Thyroid gland (tissue), 4 donors: ENCODE measurements at places on chromosomes 2 and 18. TPM values are rescaled to one million over a fixed set of nuclear protein-coding genes. Genes with fewer than 3 reads are reported as not detected.

DNA sequence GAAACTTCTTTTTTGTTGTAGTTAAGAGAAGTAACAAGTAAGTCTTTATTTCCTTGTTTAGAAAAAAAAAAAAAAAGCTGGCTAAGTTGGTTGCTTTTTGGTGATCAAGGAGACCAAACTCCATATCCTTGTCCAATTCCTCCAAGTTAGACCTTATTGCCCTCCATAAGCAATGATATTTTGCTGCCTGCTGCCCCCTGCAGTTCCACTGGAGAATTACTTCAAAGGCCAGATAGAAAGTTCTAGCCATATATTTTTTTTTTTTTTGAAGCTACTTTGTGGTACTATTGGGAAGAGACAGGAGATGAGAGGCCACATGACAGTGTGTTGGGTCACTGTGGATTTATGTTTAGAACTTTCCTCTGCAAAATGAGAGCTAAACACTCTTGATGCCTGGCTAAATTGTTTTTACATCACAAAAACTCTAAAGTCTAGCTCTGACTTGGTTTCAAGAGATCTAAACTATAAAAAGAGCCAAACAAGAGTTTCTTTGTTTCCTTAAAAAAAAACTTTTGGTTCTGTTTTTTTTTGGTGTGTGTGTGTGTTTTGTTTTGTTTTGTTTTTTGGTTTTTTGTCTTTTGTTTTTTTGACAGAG is 80.7 kb upstream of the RASGRP3 start:
- H3K36me3 ChIP-seq: no peaks in the 10 kb centered on the region
- no peaks in the 10 kb centered on the region for H3K4me1 ChIP-seq
- peak; percentile 33 for DNase-seq
- no peak overlapping the region for H3K4me3 ChIP-seq
- H3K27me3 ChIP-seq: no peaks in the 10 kb centered on the region

- H3K4me3 ChIP-seq: no peak overlapping the region
- H3K4me1 ChIP-seq: no peaks in the 10 kb centered on the region
- H3K27ac ChIP-seq: no peak overlapping the region
These were observed 94.2 kb upstream of the RAB27B start for GRCh38 chr18:54734059-54734458.

DNA sequence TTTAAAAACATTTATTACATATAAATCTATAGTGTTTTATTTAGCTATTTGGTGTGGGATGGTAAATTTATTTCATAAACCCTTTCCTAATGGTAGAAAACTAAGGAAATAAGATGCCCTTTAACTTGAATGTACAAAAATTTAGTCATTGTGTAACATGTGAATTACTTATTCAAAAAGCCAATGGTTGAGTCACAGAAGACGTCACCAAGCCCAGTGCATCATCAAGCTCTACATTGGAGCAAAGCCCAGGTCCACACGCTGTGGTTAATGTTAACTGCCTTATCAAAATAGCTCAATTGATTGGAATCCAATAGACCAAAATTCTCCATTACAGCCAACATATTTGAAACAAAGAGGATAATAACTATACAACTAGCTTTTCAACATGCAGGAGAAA is 145.5 kb upstream of the LYPD1 start:
- no peaks in the 10 kb centered on the region for H3K4me1 ChIP-seq
- H3K27me3 ChIP-seq: no peaks in the 10 kb centered on the region
- DNase-seq: no peak
- no peak overlapping the region for H3K27ac ChIP-seq

GRCh38 chr18:11050966-11051365 is 98.4 kb downstream of the PIEZO2 start:
- no peaks in the 10 kb centered on the region for H3K27me3 ChIP-seq
- H3K36me3 ChIP-seq: no peaks in the 10 kb centered on the region
- no peaks in the 10 kb centered on the region for H3K4me1 ChIP-seq
- H3K27ac ChIP-seq: no peak overlapping the region
- DNase-seq: no peak
- H3K4me3 ChIP-seq: no peak overlapping the region

DNA sequence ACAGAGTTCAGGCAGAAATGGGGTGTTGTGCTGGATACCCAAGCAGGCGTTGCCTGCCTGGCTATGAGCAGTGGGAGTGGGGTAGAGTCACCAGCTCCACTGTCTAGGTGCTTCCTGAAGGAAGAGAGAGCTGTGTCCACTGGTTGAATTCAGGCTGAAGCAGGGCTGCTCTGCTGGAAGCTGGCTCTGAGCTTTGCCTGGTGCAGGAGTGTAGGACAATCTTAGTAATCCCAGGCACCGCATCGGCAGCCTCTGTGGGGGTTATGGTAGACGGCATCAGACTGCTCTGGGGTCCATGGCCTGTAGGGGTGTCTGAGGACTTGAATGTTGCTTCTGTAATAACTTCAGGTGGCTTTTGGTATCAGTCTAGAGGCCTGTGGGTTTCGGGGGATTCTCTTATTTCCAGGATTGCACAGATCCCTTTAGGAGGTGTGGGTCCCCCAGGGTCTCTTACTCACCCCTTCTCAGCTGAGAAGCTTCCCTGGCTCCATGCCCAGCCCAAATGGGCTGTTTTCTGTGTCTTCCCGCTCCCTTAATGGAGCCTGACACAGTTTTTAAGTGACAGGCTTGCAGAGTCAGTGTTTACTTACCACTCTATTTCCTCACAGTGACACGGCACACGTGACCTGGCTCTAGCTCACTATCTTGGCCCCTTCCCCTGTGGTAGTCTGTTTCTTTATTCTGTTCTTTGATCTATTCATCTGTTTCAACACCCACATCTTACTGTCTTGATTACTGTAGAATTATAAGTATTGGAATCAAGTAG is 644.3 kb downstream of the CBLN2 start:
- no peaks in the 10 kb centered on the region for H3K36me3 ChIP-seq
- H3K27ac ChIP-seq: no peak overlapping the region
- no peak overlapping the region for H3K4me3 ChIP-seq
- DNase-seq: no peak

Gene TTN
- total RNA-seq: 11.3 TPM

Gene KCNS3
- 7.8 TPM for total RNA-seq

DNA sequence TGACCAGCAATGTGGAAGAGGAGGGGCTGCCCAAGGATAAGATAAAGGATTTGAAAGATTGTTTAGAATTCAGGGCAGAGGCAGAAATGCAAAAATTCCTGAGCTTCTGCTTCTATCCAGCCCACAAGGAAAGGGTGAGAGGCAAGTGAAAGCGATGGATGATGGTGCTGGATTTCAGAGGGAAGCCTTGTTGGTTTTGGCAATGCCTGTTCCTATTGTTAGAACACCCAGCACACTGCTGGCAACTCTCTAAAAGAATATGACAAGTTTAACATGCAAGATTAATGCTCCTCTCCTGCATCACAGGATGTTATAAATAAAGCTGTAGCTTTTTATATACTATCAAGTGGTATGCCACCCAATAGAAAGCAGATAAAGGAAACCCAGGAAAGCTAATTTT is 92.6 kb downstream of the ZNF385B start:
- no peak overlapping the region for H3K27ac ChIP-seq
- no peaks in the 10 kb centered on the region for H3K36me3 ChIP-seq
- H3K27me3 ChIP-seq: no peaks in the 10 kb centered on the region
- no peak for DNase-seq
- no peak overlapping the region for H3K4me3 ChIP-seq
- H3K4me1 ChIP-seq: no peaks in the 10 kb centered on the region

DNA sequence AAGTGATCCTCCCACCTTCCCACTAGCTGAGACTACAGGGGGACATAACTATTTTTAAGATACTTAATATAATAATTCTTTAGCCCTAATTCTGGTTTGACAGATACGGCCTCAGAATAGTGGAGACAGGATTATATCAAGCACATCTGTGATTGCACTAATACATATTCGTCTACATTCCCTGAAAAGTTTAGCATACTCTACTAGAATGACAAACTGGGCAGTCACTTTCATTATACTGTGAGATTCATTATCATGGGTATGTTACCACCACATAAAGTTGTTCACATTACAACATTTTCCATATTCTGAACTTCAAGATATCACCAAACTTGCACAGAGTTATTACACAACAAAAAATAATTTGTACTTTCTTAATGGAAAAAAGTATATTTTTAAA is 11.0 kb downstream of the FAM210A start:
- no peak for DNase-seq
- no peak overlapping the region for H3K4me3 ChIP-seq
- peaks cover 3% of the 10 kb centered on the region for H3K4me1 ChIP-seq
- no peaks in the 10 kb centered on the region for H3K27me3 ChIP-seq
- no peaks in the 10 kb centered on the region for H3K36me3 ChIP-seq

GRCh38 chr2:190271783-190272456 is 47.7 kb downstream of the HIBCH start:
- H3K27ac ChIP-seq: no peak overlapping the region
- H3K27me3 ChIP-seq: no peaks in the 10 kb centered on the region
- no peaks in the 10 kb centered on the region for H3K36me3 ChIP-seq
- no peak overlapping the region for H3K4me3 ChIP-seq
- DNase-seq: no peak
- no peaks in the 10 kb centered on the region for H3K4me1 ChIP-seq

Gene EN1
- not detected for total RNA-seq

Gene PAX3
- not detected for total RNA-seq

GRCh38 chr2:110097506-110098220 is 18.0 kb downstream of the MALL start:
- no peak overlapping the region for H3K4me3 ChIP-seq
- DNase-seq: no peak
- no peaks in the 10 kb centered on the region for H3K36me3 ChIP-seq
- H3K27ac ChIP-seq: no peak overlapping the region

DNA sequence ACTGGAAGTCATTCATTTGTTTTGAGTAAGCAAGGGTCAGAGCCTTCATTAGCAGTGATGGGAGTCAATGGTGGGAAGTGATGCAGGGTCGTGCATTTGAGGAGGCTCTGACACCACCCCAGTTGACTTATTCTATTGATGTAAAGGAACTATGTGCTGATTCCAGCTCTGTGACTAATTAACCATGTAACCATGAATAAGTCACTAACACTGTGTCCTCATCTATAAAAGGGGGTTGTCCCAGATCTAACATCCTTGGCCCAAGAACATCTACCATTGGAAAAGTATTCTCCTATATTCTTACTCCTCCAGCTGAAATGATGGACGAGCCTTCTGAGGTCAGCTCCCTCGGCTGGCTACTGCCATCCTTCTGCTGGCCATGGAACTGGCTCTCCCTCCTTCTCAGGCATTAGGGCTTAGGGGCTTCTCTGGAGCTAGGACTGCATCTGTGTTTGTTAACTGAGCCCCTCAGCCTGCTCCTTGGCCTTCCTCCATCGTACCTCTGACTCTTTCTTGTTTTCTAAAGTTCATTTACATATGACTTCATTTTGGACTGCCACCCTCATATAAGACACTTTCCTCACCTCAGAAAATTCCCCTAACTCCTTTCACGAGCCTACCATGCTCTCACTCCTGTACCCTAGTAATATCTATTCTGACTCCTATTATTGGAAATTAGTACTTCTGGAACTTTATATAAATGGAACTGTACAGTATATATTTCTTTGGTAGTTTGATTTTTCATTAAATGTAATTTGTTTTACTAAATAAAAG is 115.5 kb downstream of the KCTD1 start:
- no peak overlapping the region for H3K27ac ChIP-seq
- no peaks in the 10 kb centered on the region for H3K4me1 ChIP-seq
- H3K27me3 ChIP-seq: no peaks in the 10 kb centered on the region
- H3K4me3 ChIP-seq: no peak overlapping the region
- no peaks in the 10 kb centered on the region for H3K36me3 ChIP-seq
- DNase-seq: no peak

Gene KDM3A
- total RNA-seq: 41.9 TPM

- no peak overlapping the region for H3K27ac ChIP-seq
- H3K4me3 ChIP-seq: no peak overlapping the region
- H3K27me3 ChIP-seq: no peaks in the 10 kb centered on the region
These were observed 155.4 kb upstream of the ACAA2 start for GRCh38 chr18:49968644-49969309.

DNA sequence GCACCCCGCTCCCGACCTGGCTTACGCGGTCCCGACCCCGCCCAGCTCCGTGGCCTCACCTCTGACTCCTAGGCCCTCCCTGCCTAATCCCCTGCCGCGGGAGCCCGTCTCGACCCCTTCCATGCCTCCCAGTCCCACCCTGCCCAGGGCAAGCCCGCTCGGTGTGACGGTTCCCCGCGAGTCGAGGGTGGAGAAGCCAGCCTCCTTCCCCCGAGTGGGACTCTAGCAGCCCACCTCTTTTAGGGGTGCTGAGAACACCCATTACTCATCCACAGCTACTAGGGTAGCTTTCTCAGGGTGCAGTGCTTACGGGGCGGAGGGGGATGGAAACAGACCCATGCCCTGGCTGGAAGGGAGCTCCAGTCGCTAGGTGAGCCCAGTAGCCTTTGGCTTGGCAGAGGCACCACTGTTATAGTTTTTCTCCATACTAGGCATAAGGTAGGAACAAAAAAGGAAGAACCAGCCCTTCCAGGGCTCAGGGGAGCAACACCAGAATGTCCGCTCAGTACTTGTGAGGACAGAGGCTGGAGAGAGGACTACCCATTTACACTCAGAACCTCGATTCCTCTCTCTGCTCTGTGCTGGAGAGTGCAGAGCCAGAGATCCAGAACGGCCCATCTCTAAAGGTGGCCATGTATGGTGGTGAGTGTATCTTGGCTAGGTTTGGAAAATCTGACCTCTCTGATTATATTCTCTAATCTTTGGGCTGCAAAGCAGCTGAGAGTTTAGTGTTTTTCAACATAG is 606 bp downstream of the AGBL5 start:
- no peaks in the 10 kb centered on the region for H3K27me3 ChIP-seq
- peak overlapping the region; percentile 94 for H3K27ac ChIP-seq
- peaks cover 27% of the 10 kb centered on the region for H3K36me3 ChIP-seq
- DNase-seq: peak; percentile 19

DNA sequence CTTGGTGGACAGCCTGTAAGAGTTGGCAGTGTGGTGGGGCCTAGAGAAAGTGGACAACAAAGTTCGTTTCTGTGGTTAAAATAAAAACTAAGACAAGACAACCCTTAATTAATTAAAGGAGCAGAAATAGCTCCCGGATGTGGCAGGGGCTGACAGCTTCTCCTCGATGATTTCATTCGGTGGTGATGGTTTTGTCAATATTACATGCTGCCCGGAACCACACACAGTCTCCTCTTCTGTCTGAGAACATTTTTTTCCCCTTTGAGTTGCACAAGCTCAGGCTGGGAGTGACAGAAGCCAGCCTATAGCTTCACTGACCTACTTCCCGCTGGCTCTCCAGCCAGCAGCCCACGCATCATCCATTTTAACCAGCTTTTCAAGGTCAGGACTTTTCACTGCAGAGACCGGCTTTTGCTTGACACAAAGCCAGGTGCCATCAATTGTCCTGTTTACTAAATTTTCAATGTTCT is 378.8 kb downstream of the SLC4A3 start:
- H3K27ac ChIP-seq: no peak overlapping the region
- peaks cover 8% of the 10 kb centered on the region for H3K4me1 ChIP-seq
- no peak for DNase-seq
- H3K36me3 ChIP-seq: no peaks in the 10 kb centered on the region
- no peak overlapping the region for H3K4me3 ChIP-seq

DNA sequence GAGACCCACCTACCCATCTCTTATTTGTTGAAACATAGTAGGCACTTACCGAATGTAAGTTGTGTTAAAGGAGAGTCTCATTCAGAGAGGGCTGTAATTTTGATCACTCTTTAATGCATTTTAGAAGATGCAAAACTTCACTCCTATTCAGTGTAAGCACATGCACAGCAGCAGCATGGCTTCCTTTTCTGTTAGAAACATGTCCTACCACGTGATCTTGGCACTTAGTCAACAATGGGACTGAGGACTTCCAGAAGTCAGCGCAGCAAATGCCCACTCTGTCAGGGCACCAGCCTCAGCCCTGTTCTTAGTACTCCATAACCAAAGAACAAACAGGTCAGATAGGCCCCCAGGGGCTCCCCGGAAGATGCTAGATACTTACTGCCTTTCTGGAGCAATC is 456.5 kb downstream of the METTL4 start:
- H3K27ac ChIP-seq: no peak overlapping the region
- H3K27me3 ChIP-seq: no peaks in the 10 kb centered on the region
- DNase-seq: no peak
- H3K4me1 ChIP-seq: no peaks in the 10 kb centered on the region
